ENCODE measurements at places on chromosomes 1 and 21. TPM values are rescaled to one million over a fixed set of nuclear protein-coding genes. Genes with fewer than 3 reads are reported as not detected.

GRCh38 chr1:1136547-1137230, 20.8 kb upstream of the C1orf159 start:
- no peak for DNase-seq

DNA sequence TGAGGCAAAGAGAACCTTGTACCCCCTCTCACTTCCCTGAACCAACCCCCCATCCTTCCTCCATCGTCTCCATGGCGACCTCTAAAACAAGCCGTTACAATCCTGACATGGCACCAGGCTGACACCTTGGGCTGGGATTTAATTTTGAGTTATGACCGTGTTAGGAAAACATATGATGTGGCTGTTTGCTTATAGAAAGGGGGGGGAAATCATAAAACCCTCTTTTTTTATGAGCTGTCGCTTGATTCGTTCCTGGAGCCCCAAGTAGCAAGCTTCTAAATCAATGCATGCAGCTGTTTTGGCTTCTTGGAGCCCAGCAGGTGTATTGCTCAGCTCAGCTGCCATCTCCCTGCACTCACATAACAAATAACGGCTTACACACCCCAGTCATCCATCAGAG, 301.2 kb upstream of the SPAG17 start:
- no peak for DNase-seq

DNA sequence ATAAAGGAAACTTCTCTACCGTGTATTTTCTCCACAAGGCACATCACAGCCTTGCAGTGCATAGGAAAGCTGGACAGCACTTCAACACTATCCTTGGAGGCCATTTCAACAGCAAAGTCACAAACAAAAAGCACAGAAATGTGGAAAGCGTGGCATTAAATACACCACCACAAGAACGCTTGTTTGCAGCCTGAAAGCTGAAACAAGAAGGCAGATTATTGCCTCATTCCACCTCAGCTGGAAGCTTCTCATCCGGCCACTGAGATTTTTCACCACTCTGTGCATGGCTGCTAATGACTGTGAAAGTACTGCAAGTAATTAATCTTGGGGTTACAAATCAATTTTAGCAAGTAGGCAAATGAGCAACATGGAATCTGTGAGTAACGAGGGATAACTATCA, 50.9 kb upstream of the GALNT2 start:
- DNase-seq = no peak

Gene OPRD1
- 2.5 TPM for total RNA-seq

DNA sequence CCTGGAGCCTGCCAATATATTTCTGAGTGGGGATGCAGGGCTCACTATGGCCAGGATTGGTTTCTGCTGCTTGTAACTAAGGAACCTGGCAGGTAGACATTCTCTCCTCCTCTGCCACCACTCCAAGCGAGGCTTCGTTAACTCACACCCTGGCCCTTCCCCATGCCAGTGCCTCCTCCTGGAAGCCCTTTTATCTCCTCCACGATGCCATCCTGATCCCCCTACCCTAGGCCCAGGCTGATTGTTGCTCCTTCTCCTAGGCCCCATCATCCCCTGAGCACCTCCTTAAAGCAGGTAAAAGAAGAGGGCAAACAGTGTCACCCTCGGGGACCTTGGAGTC, 118.5 kb downstream of the DMRTB1 start:
- peak; percentile 3 for DNase-seq

GRCh38 chr21:19767546-19767945, 1230.7 kb upstream of the NCAM2 start:
- DNase-seq = no peak

DNA sequence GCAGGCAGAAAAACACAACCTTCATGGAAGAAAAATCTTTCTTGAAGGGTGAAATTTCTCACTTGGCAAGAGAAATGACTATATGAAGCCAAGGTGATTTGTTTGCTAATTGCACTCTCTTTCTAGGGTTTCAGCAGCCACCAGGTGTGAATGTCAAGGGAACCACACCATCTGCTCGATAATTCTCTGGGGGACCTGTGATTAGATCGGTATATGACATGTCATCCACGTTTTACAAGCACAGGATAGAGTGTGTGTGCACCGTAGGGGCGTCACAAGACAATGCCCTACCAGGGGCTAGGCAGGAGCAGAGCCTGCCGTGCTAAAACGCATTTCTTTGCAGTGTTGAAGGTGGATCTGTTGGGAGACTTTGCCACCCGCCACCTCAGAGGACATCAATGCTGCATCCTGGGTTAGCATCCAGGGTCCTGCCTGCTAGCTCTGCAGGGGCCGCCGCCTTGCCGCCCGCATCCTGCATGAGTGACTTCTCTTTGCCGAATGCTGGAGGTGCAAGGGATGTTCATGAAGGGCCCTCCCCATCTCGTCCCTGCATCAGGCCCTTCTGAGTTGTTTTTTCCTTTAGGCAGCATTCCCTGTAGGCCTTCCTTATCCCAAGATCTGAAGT, 37.8 kb upstream of the CCSAP start:
- no peak for DNase-seq

- no peak for DNase-seq
Measured at GRCh38 chr1:15014516-15014915, 139.0 kb upstream of the TMEM51 start.

DNA sequence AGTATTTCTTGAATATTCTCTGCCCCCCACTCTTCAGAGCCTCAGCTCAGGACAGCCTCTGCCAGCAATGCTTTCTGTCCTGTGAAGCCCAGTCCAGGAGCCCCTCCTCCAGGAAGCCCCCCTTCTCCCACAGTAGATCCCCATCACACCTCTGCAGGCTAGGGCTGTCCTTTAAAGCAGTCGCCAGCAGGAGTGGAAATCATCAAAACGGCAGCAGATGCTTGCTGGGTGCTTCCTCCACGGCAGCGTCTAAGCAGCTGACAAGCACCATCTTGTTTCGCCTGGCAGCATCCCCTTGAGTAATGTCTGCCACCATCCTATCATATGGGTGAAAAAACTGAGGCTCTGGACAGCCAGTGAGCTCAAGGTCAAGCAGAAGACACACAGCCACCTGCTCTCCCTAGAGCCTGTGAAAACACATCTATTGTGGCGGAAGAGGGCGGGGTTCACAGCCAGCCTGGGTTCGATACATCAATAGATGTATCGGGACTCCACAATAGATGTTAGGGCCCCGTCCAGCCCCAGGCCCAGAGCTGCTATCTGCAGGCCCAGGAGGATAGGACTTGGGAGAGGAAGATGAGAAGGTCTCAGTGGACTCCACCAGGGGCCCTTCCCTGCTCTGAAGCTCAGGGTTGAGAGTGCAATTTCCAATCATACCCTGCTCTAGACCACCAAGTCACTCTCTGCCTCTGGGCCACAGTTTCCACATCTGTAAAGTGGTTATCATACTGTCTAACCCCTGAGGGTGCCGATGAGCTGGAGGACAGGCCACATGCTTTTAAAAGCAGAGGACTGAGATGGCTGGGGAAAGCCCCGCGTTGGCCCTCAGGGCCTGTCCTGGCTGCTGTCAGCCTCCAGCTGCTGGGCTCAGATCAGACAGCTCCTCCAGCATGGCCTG, 17.5 kb downstream of the RUNX3 start:
- no peak for DNase-seq

- DNase-seq = peak; percentile 40
Measured at GRCh38 chr1:211925016-211925415, 94.5 kb upstream of the LPGAT1 start.

- no peak for DNase-seq
Measured at GRCh38 chr1:40711465-40712404, 20.2 kb downstream of the NFYC start.

DNA sequence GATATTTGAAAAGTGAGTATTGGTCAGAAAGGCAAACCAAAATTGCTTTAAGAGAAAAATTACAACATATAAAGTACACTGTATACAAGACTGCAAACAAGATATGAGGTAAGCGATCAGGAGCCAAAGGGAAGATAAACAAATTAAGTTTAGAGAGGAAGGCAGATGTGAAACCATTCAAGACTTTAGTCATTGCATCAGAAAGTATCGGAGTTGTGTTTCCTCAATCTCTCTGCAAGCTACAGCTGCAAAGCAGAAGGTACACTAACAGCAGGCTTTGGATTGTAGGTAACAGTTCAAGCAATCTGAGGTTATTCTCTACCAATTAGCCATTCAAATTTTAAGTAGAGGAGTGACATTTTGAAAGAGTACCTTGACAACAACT, 21.3 kb upstream of the TLCD4 start:
- DNase-seq = no peak

Gene PYHIN1
- not detected for total RNA-seq

DNA sequence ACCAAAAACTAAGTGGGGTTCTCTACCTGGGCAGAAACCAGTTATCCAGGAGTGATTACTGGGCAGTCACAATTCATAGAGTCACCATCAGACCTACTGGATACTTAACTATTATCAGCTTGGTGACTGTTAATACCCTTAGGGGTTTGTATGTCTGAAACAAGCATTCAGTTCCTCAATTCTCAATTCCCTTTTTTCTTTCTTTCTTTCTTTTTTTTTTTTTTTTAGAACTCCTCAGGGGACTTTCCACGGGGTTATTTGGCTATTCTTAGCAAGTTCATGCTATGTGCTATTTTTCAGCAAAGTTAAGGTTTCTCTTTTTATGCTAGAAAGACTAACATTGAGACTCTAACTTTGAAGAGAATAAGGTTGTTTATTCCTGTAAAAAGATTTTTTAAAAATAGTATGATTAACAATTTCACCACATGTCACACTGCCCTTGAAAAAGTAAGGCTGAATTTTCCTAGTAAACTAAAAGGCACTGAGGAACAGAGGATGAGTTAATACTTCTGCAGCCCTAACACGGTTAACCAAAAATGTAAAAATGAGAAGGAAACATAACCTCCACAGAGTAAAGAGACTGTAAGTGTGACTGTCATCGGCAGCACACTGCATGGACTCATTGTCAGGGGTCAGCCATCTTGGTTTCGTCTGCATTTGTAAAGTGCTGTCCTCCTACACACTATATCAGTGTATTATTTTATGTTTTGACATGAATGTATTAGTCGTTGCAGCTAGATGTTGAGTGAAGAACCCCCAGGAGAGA, 310.2 kb downstream of the NTNG1 start:
- DNase-seq = no peak

DNA sequence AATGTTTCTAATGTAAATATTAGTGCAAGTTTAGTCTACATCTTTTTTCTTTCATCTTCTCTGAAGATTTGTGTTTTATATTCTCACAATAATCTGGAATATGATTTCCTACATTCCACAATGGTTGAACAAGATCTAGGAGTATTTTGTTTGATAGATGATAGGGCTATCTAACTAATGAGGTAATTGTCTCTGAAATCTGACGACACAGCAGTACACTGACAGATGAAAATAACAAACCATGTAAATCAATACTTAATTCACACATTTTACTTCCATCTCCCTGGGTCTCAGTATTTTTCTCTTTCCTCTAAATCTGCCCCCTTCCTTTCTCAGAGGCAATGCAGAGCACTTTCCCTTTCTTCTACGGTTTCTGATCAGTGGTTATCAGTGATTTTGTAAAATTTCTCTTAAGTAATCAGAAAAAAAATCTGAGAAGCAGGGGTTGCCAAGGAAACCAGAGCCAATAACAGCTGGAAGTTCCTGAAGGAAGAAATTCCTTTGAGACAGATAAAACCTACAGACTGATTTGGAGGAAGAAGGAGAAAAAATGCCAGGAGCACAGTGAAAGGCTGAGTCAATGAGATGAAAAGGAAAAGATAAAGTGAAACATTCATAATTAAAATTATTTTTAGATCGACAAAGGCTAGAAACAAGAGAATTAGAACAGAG, 7.3 kb upstream of the ANKRD13C start:
- no peak for DNase-seq

Gene TSPAN2
- total RNA-seq = 12.0 TPM

Gene AMY1B
- not detected for total RNA-seq

DNA sequence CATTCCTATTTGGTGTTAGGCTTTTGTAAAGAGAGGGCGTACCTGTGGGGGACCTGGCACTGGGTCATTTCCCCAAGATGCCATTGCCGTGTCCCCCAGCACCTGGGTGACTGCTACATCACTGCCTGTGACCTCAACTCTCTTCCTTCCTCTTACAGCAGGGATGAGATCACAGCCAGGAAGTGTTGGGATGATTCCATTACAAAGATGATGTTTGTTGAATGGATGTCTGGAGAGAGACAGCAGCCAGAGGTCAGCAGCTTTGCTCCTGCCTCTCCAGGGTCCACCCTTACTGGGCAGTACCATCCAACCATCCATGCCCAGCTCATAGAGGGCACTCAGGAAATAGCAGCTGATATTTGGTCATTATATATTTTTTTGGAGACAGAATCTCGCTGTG, 35.1 kb downstream of the TMEM51 start:
- DNase-seq = no peak

- no peak for DNase-seq
Measured at GRCh38 chr1:184838504-184838951, 83.9 kb upstream of the EDEM3 start.

DNA sequence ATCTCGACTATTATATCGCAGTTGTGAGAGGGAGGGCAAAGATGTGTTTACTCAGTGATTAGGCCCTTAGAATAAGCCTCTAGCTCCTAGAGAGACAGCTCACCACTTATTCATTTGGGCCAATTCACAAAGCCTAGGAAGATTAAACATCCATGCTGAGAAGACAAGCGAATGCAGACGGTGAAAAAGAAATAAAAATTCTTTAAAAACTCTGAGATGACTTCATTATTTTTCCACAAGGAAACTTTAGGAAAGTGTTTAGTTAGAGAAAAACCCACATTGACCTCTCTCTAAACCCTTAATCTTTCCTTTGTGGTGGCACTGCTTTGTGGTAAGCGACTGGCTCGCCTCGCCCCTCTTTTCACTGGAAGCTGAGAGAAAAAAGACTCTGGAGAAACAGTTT, 146.8 kb upstream of the DMRTA2 start:
- DNase-seq = no peak

Gene FUBP1
- total RNA-seq = 175 TPM

GRCh38 chr1:208233978-208234377, 10.2 kb downstream of the PLXNA2 start:
- DNase-seq = no peak

Gene NBPF14
- total RNA-seq = 13.2 TPM

GRCh38 chr1:112165375-112165774, 175.9 kb upstream of the KCND3 start:
- DNase-seq = peak; percentile 22

Gene TRIM45
- total RNA-seq = 15.7 TPM

GRCh38 chr1:176374967-176375569, 87.9 kb upstream of the PAPPA2 start:
- DNase-seq = peak; percentile 88

Data from WTC11 (cell line).